Activated CD4-positive, alpha-beta T cell treated with anti-CD3 and anti-CD28 coated beads, Interleukin-2, amount 50 U/mL, for 1 hour (primary cell): ENCODE measurements at places on chromosomes 2 and 18.

DNA sequence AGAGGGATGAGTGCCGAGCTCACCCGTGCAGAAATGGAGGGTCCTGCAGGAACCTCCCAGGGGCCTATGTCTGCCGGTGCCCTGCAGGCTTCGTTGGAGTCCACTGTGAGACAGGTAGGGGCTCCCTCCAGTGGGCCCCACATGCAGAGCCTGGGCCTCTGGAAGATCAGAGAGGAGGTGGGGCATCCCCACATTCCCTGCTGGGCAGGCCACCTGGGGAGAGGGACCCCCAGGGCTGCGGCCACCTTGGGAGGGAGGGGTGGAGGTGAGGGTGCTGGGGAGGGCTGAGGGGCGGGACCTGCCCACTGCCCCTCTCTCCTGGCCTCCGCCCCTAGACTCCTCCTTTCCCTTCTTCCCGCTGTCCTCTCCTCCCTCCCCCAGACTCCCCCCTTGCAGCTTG, 38.5 kb downstream of the MTERF4 start:
- no peak for DNase-seq

DNA sequence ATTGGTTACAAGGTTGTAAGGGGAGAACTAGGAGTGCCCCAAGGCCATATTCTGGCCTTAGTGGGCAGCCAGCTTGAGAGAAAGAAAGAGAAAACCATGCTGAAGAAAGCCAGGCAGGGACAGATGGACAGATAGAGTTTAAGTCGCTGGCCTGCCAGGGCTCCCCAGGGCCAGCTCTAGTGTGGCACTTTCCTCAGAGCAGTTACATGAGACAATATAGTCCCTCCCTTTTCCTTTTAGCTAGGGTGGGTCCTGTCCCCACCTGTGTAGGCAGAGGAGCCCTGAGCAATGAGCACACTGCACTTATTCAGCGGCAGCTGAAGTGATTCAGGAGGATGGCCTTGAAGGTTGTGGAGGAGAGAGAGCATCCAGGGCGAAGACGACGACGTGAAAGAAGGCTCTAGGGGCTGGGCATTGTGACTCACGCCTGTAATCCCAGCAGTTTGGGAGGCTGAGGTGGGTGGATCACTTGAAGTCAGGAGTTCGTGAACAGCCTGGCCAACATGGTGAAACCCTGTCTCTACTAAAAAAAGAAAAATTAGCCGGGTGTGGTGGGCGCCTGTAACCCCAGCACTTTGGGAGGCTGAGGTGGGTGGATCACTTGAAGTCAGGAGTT, 152.0 kb upstream of the SLC1A4 start:
- no peak for DNase-seq

DNA sequence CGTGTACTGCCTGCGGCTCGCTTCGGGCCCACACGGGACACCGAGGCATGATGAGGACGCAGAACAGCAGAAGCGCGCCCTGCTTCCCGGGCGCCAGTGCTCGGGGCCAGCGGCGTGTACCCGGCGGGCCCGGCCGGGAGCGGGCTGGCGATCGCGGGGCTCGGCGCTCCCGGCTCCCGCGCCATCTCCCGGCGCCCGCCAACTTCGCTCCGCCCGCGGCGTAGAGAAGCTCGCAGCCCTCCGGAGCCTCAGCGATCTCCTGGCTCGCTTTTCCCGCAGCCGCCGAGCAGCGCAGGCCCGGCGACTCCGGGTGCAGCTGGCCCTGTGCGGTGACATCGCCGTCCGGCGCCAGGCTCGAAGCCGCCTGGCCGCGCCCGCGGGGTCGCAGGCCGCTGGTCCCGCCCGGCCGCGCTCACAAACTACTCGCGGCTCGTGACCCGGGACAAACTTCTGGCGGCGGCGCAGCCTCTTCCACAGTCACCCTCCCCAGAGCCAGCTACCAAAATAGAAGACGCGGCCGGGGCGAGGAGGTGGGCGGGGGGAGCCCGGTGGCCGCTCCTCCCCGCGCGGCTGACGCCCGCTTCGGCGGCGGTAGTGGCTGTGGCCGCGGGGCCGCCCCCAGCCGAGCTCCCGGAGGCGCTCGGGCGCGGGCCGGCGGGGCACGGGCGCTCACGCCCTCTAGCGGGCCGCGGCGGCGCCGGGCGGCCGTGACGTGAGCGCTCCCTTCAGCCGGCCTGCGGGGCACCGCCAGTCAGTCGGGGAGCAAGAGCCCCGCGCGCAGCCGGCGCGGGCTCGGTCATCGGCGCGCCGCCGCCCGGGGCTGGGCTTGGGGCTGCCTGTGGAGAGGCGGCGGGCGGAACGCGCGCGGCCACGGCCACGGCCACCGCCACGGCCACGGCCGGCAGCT, at the start of gene PTPRM:
TSS of gene PTPRM (plus strand) at position 750 of the 907 bp plus-strand sequence. CDS start 503 bp downstream, outside the sequence.
- peak; percentile 19 for DNase-seq

- no peak for DNase-seq
Observed at GRCh38 chr2:189402932-189403331, 38.3 kb upstream of the WDR75 start.

GRCh38 chr18:32549248-32550110, 78.8 kb upstream of the GAREM1 start:
- DNase-seq, result peak; percentile 34

DNA sequence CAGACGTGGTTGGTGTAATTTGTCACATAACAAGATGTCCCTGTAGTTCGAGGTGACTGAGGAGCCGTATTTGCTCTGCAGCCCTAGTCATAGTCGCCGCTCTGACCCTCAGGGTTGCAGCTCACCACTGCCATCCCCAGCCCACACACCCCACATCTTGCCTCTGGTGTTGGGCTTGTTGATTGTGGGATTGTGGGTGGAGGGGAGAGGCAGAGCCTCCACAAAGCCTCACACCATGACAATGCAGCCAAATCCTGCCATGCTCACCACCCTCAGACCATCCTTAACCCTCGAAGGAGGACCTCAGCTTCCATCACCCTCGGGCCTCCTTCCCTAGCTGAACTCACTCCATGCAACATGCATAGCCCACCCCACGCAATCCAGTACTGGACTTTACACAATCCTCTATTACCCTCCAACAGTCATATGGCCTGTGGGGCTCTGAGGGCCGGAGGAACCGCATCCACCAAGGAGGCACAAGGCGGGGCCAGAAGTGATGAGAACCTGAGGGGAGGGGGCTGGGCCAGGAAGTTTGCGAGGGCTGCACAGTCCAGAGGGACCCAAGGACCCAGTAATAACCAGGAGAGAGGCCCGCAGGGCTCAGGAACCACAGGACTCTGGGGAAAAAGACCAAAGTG, 11.6 kb downstream of the PKDCC start:
- no peak for DNase-seq

- DNase-seq, result no peak
Observed at GRCh38 chr18:23306822-23307221, 146.3 kb upstream of the RIOK3 start.

- no peak for DNase-seq
Observed at GRCh38 chr2:123644053-123644452, 381.0 kb upstream of the CNTNAP5 start.

DNA sequence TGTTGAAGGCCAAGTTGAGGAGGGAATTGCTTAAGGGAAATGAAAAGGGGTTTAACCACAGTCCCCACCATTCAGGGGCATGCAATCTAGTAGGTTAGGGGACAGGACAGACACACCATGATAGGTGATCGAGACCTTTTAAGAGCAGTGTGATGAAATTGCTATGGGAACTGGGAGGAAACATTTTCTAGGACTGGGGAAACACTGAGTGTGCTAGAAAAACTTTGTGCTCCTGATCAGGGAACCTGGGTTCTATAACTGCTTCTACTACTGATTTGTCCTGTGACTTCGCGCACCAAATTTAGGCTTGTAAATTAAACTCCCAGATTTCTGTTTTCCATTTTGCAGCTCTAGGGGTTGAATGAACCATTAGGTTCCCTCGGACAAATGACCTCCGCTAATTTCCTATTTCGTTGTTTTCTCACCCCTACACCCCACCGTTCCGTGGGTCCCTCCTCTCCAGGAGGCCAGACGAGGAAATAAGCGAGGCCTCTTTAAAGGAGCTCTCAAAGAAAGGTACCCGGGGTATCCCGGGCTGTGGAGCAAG, 371 bp upstream of the LCLAT1 start:
- DNase-seq, result no peak

DNA sequence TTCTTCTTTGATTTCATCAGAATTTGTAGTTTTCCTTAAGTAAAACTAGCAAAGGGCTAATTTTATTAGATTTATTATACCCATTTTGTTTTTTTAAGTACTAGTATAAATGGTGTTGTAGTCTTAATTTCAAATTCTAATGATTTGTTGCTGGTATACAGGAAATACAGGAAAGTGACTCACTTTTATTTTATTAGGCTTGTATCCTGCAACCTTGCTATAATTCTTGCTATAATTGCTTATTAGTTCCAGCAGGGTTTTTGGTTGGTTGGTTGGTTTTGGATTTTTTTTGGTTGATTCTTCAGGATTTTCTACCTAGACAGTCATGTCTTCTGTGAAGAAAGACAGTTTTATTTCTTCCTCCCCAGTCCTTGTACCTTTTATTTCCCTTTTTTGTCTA, 110.6 kb upstream of the IL1R2 start:
- DNase-seq, result no peak

DNA sequence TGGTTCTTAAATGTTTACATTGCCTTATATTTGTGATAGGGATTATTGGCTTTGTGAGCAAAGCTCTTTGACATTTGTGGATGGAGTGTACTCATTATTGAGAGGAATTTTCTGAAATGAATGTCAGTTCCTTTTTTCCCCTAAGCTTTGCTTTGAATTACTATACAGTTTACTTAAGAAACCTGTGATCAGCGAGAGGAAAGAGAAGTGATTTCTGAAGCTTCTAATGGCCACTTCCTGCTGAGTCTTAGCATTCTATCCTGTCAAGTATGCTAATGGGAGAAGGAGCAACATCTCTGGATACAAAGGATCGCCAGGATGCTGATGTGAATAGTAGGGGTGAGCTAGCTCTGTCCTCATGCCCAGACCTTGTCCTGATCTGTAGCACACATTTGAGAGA, 47.8 kb upstream of the MGAT5 start:
- no peak for DNase-seq

- no peak for DNase-seq
Observed at GRCh38 chr2:17543848-17544247, 3.4 kb downstream of the VSNL1 start.

- no peak for DNase-seq
Observed at GRCh38 chr2:204353823-204354222, 191.5 kb upstream of the PARD3B start.

- DNase-seq, result no peak
Observed at GRCh38 chr2:226733189-226733858, 66.3 kb downstream of the IRS1 start.

- no peak for DNase-seq
Observed at GRCh38 chr2:84701880-84702279, 179.0 kb downstream of the TRABD2A start.

DNA sequence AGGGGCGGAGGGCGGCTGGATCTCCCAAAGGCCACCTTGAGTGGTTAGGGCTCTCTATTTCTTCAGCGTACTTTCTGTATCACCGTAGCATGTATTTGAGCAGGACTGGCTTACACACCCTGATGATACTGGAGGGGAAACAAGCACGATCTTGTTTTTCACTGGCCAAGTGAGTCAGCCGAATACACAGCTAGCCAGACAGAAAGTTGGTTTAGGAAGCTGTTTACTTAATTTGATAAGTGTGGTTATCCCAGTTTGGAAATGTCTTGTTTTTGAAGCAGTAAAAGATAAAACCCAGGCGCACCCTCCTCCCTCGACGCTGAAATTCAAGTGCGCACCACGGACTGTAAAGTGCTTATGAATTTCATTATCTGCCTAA, 582 bp downstream of the RIOK3 start:
- DNase-seq, result no peak

DNA sequence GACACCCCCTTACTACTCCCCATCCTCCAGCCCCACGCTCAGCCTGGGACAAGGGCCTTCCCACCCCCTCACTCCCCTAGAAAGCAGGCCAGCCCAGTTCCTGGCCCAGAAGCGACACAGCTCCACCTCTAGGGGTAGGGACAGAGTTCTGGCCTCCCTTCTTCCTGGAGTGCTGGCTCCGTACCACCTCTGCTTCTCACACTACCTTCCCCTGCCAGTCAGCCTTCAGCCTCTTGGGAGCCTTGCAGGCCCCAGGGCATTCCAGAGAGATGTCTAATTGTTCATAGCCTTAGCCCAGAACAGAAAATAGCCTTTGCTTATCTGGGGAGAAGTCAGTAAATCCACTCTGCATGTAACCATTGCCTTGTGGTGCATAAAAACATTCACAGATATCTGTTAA, 13.1 kb upstream of the CATIP start:
- no peak for DNase-seq

GRCh38 chr2:127877626-127878025, 8.1 kb downstream of the AMMECR1L start:
- DNase-seq, result no peak

- DNase-seq, result no peak
Observed at GRCh38 chr2:235726554-235726953, 232.7 kb downstream of the AGAP1 start.
